HS-5 (cell line): ENCODE measurements at places on chromosomes 16 and 17.

DNA sequence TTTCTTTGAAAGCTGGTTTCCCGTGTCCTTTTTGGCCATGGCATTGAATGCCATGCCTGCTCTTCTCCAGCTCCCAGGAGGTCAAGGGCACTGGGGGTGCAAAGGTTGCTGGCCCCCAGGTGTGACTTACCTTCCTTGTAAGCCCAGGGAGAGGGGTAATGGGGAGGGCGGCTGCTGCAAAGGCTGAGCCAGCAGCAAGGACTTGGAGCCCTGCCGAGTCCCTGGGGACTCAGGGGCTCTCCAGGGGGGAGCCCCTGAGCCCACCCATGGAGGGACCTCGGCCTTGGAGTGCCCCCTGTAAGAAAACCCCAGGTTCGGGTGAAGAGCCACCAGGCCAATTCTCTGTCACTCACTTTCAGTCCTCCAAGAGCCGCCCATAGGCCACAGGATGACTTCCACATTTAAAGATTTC, 5.9 kb upstream of the CCL22 start:
- DNase-seq: no peak

- DNase-seq: no peak
These were observed 3.7 kb upstream of the ZDHHC1 start for GRCh38 chr16:67419931-67420330.

- DNase-seq: no peak
These were observed 41.6 kb downstream of the CDH1 start for GRCh38 chr16:68778551-68779231.

GRCh38 chr17:556431-556995, 158.1 kb downstream of the VPS53 start:
- no peak for DNase-seq

- DNase-seq: no peak
These were observed 407.3 kb downstream of the UTP18 start for GRCh38 chr17:51667706-51668083.

DNA sequence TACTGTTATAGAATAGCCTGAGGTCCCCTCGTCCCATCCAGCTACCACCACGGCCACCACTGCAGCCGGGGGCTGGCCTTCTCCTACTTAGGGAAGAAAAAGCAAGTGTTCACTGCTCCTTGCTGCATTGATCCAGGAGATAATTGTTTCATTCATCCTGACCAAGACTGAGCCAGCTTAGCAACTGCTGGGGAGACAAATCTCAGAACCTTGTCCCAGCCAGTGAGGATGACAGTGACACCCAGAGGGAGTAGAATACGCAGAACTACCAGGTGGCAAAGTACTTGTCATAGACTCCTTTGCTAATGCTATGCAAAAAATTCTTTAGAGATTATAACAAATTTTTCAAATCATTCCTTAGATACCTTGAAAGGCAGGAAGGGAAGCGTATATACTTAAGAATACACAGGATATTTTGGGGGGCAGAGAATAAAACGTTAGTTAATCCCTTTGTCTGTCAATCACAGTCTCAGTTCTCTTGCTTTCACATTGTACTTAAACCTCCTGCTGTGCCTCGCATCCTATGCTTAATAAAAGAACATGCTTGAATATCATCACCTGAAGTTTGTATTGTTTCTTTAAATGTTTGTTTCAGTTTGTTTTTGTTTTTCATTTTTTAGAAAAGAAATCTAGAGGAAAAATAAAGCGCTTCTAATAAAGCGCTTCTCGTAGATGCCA, 388.3 kb downstream of the MAF start:
- DNase-seq: no peak

GRCh38 chr17:81960130-81960958, 643 bp downstream of the NOTUM start:
- no peak for DNase-seq

DNA sequence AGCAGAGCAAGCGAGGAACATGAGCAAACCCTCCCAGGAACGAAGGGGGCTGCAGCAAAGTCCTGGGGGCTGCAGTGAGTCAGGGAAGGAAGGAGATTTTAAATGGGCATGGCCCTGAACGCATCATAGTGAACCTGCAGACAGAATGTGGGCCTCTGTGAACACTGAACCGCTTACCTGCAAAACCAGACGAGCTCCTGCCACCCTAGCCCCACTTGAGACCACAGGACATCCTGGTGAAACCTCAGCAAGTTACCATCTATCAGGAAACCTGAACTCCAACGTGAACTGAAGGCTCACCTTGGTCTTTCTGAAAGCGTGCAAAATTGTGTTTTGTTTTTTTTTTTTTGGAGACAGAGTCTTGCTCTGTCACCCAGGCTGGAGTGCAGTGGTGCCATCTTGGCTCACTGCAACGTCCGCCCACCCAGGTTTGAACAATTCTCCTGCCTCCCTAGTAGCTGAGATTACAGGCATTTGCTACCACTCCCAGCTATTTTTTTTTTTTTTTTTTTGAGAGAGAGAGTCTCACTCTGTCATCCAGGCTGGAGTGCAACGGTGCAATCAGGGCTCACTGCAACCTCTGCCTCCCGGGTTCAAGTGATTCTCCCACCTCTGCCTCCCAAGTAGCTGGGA, 30.8 kb downstream of the FANCA start:
- no peak for DNase-seq

- DNase-seq: no peak
These were observed 82.4 kb downstream of the DNAH17 start for GRCh38 chr17:78494696-78495330.
